ENCODE measurements at places on chromosomes 4 and X.

DNA sequence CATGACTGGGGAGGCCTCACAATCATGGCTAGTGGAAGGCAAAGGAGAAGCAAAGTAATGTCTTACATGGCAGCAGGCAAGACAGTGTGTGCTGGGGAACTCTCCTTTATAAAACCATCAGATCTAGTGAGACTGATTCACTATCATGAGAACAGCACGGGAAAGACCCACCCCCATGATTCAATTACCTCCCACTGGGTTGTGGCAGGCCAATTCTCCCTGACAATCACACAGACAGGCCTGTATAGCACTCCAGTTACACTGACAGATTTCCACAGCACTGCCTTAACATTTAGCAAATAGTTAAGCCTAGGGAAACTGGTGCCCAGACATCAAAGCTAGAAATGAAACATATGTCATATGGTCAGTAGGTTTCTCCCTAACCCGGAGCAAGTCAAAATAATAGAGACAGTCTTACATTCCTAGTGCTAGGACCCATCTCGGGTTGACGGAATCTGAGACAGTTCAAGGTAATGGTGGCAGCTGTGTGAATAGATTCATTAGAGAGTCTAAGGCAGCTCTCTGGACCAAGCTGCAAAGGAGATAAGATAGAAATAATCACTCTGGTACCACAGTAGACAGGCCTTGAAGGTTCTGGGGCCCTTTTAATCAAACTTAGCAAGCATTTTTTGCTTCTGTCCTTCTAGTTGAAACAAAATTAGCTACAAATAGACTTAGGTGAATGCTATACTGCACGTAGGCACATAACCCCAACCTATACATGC, 9.4 kb upstream of the HERC5 start:
- no peak for DNase-seq

DNA sequence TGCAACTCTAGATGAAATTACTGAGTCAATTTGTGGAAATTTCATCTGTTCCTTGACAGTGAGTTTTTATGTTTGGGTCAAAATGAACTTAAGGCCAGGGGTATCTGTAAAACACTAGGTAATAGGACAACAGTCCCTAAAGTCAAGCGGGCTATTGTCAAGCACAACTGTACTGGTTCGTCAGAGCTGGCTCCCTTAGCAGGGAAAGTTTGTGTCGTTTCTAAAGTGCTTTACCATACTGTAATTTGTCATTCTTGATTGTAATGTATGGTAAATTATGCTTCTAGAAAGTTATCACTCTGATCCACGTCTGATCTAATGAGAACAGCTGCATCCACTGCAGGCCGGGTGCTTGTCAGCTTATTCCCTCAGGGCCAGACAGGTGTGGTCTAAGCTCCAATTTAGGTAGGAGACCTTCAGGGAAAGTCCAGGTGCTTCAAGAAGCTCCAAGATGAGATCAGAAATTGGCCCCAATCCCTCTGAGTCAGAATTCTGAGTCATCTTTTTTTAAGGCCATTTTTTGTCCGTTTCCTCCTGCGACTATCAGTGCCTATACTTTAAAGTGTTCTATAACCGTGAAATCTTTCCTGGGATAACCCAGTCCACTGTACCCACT, 92.2 kb downstream of the PALLD start:
- peak; percentile 62 for DNase-seq

GRCh38 chr4:91113130-91113706, 986.0 kb downstream of the CCSER1 start:
- no peak for DNase-seq

- no peak for DNase-seq
These were observed 33.8 kb upstream of the LRBA start for GRCh38 chr4:151048913-151049312.

DNA sequence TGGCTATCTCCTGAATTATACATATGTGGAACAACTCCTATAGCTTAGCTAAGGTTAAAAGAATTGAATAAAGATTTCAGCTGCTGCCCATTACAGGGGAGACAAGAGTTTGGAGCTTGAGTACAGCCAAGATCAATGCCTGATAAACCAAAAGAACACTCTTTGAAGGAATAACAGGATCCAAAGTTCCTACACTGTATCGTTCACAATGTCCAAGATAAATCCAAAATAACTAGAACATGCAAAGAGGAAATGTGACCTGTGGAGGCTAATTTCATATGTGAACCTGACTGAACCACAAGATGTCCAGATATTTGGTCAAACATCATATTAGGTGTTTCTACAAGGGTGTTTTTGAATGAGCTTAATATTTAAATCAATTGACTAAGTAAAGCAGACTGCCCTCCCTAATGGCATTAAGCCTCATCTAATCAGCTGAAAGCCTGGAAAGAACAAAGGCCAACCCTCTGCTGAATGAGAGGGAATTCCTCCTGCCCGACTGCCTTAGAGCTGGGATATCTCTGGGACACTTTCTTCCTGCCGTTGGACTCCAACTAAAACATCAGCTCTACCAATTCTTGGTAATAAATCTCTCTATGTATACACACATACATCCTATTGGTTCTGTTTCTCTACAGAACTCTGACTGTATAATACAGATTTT, 19.2 kb downstream of the RFC1 start:
- DNase-seq: no peak
